ENCODE measurements at places on chromosomes 3 and 15. TPM values are rescaled to one million over a fixed set of nuclear protein-coding genes. Genes with fewer than 3 reads are reported as not detected.

- DNase-seq = no peak
Measured at GRCh38 chr15:57114070-57114469, 195.6 kb downstream of the TCF12 start.

- DNase-seq = no peak
Measured at GRCh38 chr3:120284747-120285507, at the start of gene GPR156. Gene GPR156, minus strand, starts transcription at chr3:120285222. Its CDS starts 41,124 bp downstream, at chr3:120244098.

DNA sequence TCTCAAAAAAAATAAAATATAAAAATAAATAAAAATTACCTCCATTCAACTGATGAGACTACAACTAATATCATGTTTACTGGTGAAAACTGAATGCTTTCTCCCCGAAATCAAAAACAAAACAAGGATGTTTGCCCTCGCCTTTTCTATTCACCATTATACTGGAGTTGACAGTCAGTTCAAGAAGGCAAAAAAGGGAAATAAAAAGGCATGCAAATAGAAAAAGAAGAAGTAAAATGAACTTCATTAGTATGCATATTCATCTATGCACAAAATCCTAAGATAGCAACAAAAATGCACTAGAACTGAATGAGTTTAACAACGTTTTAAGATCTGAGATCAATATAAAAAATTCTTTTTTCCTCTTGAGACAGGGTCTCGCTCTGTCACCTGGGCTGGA lies 72.7 kb upstream of the FAM174B start:
- DNase-seq = no peak

DNA sequence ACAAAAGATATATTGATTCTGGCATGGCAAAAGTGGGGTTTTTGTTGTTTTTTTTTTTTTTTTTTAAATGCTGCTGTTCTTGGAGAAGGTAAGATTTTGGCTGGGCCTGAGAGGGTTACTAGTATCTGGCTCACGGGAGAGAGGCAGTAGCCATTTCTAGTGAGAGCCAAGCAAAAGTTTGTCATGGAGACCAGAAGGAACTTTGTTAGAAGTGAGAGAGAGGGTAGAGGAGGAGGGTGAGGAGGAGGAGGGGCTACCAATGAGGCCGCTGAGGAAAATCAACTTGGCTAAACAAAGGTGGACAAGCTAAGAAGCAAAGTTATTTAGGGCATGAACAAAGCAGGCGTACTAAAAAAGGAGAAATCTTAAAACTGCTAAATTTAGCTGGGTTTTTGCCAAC lies 48.9 kb upstream of the STRIT1 start:
- DNase-seq = no peak

DNA sequence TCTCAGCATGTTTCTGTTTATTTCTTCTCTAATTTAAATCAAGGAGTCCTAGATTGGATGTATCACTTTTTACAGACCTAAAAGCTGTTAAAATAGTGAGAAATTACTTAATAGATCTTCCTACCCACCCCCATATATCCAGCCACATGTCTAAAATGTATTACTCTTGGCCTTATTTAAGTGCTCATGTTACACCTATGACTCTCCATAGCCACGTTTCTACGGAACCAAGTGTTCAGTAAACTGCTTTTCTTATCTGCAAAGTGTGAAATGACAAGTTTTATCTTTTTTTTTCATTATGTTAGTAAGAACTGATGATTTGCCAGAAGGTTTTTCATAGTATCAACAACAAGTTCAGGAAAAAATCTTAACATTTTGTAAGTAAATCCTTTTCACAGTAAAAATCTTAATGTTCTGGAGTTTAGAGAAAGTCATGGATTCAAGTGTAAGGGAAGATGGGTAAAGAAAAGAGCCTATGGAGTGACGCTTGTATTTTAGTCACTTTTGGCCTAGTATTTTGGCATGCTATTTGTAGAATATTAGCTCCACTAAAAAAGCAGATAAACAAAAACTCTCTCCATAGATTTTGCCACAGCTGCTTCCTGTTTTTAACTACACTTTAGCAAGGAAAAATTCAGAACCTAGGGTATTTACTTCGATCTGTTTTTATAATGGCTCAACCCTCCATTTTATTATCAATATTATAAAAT lies 41.2 kb upstream of the IGSF10 start:
- no peak for DNase-seq

DNA sequence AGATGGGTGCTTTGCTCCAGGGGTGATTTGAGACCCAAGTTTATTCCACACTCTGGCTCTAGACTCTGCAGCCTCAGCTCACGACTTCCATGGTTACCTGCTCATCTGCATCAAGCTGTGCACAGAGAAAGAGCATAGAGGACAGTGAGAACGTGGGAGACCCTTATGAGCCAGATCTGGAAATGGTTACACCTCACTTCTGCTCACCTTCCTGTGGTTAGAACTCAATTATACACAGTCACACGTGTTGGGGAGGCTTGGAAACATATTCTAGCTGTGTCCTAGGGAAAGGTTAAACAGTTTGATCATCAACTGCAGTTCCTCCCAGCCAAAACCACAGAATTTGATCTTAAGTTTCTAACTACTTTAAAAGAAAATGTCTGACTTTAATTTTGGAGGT lies 1.8 kb downstream of the FETUB start:
- DNase-seq = no peak

GRCh38 chr3:194512895-194513601 lies 26.2 kb upstream of the ATP13A3 start:
- DNase-seq = no peak

DNA sequence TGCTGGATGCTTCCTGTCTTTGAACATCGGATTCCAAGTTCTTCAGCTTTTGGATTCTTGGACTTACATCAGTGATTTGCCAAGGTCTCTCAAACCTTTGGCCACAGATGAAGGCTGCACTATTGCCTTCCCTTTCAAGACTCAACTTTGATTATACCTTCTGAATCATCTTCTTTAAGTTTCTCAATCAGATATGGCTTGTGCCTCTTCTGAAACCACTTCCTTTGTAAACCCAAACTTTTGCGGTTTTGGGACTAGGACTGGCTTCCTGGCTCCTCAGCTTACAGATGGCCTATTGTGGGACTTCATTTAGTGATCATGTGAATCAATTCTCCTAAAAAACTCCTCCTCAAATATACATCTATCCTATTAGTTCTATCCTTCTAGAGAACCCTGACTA lies 47.1 kb upstream of the CADPS start:
- DNase-seq = no peak

DNA sequence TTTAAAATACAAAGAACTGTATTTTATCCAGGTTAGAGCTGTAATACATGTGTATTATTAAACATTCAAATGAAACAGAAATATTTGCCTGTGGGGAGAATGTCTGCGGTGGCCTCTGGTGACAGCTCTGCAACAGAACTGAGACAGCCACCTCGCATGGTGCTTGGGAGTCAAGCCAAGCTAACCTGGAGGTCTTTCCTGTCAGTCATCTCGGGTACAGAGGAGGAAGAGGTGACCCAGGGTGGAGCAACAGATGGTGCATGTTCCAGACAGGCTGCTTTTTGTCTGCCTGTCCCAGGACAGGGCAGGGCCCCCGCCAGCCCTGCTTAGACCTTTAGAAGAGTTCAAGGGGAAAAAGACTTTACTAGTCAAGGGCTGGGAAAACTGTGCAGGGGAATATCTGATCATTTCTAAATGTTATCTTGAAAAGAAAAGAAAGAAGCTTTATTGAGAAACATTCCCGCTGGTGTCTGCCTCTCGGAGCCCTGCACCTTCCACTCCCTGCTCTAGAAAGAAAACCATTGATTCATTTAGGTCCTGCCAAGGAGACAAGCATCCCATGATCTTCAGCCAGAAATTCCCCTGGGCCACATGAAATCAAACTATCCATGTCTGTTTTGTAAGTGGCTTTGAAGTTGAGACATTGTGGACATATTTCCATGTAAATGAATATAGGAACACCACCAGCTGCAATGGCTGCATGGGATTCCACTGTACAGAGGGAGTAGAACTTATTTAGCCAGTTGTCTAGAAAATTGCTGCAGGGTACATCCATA lies 5.5 kb upstream of the NR2E3 start:
- no peak for DNase-seq

GRCh38 chr3:94064243-94064860 lies 1.5 kb downstream of the NSUN3 start:
- DNase-seq = no peak

- no peak for DNase-seq
Measured at GRCh38 chr3:37323494-37323893, 149.1 kb upstream of the LRRFIP2 start.

GRCh38 chr3:184317201-184317600 lies 2.8 kb downstream of the EIF4G1 start:
- no peak for DNase-seq

GHSR gene
- not detected for total RNA-seq

ROPN1B gene
- total RNA-seq = 0.13 TPM

PLSCR4 gene
- 0.26 TPM for total RNA-seq

ZPLD1 gene
- 2.6 TPM for total RNA-seq

GRM7 gene
- not detected for total RNA-seq
